ENCODE measurements at places on chromosomes 6 and 20.

GRCh38 chr6:131549811-131550210 is 23.2 kb upstream of the ARG1 start:
- DNase-seq, result no peak

DNA sequence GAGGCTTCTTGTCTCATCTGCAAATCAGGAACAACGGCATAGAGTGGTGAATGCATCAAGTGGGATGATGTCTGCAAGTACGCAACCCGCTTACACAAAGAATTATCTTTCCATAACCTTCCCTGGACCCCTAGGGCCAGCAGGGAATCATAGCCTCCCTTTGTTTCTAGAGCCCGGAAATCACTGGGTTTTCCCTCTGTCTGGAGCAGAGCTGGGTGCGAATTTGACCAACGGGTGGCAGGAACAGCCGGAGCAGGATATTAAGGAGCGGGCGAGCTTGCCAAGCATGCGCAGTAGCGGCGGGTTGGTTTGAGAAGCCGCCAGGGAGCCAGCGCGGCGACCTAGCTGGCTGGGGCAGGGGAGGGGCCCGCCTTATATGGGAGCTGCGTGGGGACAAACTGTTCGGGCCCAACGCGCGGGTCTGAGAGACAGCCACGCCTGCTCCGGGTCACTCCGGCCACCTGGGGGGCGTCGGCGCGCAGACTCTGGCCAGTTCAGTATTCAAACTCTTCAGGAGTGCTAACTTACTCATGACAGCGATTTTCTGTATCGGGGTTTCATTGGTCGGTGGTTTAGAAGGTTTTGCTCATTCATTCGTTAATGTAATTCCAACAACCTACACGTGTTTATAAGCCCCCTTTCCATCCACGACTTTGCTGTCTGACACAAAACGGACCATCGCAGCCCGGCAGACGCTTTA is 1.6 kb upstream of the KIF16B start:
- DNase-seq, result peak; percentile 75

- no peak for DNase-seq
These were observed 115.1 kb downstream of the ADTRP start for GRCh38 chr6:11663519-11663918.

- no peak for DNase-seq
These were observed 30.8 kb upstream of the CSNK2A1 start for GRCh38 chr20:574297-574942.

GRCh38 chr6:20711518-20711917 is 177.3 kb downstream of the CDKAL1 start:
- DNase-seq, result no peak

DNA sequence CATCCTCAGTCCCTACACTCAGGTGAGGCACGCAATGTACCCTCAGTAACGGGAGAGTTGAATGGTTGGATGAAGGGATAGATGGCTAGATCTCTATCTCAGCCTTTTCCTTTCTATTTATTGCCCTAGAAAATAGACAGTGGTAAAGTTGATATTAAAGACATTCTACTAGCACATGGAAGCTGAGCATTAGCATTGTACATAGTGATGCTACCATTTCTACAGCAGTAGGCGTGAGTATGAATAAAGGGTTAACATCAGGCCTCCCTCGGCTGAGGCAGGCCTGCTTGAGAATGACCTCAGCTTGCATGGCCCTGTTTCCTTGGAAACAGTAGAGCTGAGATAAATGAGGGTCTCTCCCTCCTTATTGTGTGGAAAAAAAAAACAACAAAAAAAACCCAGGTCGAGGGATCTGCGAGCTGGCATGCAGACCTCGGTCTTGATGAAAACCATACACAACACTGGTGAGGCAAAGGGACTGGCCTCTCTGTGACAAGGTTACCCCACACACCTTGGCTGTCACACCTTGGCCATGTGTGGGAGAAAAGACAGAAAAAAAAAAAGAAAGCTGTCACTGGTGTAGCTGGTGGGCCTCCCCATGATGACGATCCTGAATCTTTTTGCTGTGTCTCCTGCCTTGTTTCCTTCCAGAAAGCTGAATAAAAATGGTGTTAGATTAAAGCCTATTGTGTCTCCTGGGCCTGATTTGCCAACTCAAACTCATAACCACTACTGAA is 160.0 kb downstream of the HACE1 start:
- no peak for DNase-seq

DNA sequence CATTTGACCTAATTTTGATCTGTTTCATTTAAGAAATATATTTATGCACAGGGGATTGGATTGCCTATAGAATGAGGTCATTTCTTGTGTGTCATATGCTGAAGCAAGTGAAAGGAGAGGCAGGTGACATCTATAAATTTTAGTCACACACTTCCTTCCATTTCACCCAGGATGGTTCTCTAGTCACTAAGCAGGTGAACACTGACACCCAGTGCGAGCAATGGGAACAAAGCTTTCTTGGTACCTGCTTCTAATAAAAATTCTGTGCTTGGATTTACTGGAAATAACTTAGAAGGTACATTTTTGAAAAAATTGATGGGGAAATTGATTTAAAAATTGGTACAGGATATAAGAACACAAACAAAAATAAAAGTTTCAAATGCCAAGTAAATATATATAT is 66.9 kb upstream of the MC3R start:
- DNase-seq, result no peak

Measured in activated naive CD8-positive, alpha-beta T cell treated with anti-CD3 and anti-CD28 coated beads, Interleukin-2, amount 50 U/mL, for 24 hours (primary cell).